Stimulated activated CD8-positive, alpha-beta memory T cell treated with anti-CD3 and anti-CD28 coated beads, Interleukin-4, amount 100 ng/mL, for 4 hours (primary cell): ENCODE measurements at places on chromosomes 6 and 20.

DNA sequence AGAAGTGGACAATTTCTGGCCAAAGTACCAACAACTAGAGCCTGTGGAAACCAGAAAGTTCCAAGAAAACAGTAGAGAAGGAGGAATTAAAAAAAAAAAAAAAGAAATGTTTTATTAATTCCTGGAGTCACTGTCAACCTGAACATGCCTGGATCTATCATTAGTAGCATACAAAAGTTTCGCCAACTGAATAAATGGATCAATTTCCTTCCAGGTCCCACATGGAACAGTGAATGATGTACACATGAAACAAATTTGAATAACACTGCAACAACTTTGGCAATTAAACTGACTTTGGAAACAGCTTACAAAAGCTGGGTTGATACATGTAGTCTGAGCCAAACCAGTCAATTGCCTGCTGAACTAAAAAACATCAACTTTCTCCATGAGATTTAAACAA, 90.0 kb upstream of the HMGCLL1 start:
- no peak for DNase-seq

DNA sequence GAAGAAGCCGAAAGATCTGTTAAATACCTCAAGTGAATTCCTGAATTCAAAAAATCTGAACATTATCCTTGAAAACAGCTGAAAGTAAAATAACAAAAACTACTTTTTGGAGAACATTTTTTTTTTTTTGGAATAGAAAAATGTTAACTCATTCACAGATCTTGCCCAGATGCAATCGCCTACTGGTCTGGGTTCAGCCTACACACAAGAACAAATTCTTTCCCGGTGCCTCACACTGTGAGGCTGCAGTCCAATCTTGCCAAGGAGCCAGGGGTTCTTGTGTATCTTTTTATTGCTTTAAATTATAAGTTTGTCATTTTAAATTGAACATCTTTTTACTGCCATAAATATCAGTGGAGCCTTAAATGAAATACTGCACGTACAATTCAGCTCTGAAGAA, 41.2 kb upstream of the TMEM200A start:
- no peak for DNase-seq

- no peak for DNase-seq
Measured at GRCh38 chr6:51339108-51339507, 520.4 kb downstream of the TFAP2B start.

DNA sequence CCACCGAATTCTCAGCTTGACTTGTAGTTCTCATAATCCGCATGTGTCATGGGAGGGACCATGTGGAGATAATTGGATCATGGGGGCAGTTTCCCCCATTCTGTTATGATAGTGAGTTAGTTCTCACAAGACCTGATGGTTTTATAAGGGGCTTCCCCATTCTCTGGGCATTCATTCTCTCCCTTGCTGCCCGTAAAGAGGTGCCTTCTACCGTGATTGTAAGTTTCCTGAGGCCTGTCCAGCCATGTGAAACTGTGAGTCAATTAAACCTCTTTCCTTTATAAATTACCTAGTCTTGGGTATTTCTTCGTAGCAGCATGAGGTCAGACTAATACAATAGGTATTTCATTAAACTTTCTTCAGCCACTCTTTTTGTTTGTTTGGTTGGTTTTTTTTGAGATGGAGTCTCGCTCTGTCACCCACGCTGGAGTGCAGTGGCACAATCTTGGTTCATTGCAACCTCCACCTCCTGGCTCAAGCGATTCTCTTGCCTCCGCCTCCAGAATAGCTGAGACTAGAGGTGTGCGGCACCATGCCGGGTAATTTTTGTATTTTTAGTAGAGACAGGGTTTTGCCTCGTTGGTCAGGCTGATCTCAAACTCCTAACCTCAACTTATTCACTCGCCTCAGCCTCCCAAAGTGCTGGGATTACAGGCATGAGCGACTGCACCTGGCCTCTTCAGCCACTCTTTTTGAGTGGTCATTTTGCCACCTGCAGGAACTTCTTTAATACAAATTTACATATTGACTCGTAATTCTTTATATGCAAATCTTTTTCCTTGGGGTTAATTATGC, 36.3 kb downstream of the GSTA2 start:
- no peak for DNase-seq

DNA sequence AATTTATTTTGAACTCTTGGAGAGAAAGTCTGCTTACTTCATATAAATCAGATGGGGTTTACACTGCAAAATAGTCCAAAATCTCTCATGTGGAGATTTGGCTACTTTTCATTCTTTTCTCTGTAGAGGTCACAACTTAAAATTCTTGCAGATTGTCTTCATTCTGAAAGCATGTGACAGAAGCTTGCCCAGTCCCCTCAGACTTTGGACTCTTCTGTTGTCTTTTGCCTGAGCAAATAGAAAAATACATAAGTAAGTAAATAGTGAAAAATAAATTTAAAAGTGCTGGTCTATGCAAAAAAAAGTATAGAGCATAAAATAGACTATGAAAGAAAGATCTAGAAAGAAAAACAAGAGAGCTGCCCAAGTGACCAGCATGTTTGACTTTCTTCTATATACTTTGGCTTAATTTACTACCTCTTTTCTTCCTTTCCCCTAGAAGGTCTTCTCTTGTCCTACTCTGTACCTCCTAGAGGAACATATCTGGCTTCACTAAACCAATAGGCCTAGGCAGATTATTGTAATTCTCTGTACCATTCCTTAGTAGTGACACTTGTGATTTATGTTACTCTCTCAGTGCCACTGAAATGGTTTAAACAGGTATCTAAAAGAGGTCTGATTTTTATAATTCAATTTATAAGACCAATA, 260.9 kb downstream of the TENT5A start:
- no peak for DNase-seq

DNA sequence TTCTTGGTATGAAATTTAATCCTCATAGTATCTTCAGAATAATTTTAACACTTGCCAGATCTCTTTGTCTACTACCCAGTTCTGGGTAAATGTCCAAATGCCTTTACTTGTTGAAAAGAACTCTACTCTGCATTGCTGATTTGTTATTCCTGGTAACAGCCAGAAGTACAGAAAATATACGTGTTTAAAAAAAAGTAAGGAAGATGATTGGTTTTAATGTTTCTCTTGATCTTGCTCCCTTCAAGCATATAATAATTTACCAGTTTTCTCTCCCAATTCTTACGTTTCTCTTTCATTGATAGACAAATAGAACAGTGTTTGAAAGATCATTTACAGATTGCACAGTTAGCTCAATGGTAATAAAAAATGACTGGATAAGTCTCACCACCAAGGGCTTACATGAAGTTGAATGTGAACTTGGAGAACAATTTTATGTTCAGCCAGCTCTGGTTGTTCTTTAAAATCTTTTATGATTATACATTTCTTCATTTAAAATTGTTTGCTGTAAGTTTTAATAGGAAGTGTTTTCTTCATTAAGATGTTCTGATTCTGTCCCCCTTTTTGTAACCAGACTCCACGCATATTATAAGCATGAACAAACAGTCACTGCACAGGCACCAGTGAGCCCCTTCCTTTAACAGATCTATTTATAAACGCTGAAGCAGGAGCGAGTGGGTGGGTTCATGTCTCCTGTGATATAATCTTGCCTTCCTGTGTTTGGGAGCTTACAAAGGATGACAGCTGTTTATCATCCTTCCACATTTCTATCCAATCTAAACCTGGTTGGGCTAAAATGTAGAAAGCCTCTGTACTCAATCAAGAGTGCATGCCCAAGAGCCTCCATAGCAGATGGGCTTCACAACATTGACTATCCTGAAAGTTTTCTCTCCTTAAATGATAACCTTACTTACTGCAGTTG, 299.5 kb downstream of the PRL start:
- no peak for DNase-seq

DNA sequence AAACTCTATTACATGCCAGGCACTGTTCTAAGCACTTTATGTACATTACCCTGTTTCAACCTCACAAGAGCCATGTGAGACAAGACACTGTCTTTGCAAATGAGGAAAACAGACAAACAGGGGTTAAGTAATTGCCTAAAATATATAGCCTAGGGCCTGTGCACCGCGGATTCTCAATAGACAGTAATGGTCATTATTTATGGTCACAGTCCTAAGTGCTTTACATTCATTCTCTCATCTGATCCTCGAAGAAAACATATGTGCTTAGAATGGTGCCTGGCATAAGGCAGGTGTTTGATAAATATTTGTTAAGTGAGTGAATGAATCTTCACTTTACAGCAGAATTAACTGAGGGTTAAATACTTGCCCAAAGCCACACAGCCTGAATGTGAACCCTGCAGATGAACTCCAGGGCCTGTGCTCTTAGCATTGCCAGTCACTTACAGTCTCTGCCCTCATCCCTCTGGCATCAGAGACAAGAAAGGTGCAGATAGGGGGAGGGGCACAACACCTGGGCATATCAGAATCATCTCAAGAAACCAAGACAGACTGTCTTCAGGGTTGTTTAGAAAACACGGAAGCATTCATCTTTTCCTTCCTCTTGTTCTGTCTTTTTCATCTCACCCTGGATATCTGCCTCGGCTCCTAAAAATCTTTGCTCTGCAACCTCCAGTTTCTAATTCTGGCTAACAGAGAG, 92.8 kb upstream of the SASH1 start:
- no peak for DNase-seq

GRCh38 chr6:149458806-149459205, 26.0 kb downstream of the ZC3H12D start:
- DNase-seq = no peak

DNA sequence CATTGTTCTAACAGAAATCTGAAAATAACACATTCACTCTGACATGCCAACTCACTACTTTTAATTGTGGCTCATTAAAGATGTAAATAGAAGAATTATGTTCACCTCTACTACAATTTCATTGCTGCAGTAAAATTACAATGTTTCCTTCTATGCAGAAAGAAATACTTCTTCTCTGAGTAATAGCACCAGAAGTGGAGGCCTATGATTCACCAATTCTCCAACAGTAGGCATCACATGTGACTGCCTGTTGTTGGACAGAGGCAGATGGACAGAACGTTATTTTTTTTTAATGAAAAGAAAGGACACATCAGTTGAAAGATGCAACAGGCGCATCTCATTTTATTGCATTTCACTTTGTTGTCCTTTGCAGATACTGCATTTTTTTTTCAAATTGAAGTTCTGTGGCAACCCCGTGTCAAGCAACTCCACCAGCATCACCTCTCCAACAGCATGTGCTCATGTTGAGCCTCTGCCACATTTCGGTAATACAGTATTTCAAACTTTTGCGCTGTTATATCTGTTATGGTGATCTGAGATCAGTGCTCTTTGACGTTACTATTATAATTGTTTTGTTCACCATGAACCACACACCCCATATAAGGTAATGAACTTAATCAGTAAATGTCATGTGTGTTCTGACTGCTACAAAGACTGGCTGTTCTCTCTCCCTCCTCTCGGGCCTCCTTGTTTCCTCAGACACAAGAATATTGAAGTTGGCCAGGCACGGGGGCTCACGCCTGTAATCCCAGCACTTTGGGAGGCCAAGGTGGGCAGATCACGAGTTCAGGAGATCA, 121.4 kb downstream of the ATXN1 start:
- no peak for DNase-seq

DNA sequence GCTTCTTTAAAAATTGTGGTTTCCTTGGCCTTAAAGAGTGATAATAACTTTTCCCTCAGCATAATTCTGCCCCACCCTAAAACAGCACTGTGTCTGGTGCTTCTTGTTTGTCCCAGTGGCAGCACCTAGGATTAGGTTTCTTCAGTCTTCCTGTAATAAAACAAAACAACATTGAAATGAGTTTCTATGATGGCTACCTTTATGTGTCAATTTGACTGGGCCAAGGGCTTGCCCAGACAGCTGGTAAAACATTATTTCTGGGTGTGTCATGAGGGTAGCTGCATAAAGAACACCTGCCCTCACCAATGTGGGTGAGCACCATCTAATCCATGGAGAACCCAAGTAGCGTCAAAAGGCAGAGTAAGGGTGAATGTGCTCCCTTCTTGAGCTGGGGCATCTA, 117.8 kb downstream of the QRSL1 start:
- no peak for DNase-seq

- no peak for DNase-seq
Measured at GRCh38 chr20:39103732-39104131, 141.6 kb downstream of the DHX35 start.

DNA sequence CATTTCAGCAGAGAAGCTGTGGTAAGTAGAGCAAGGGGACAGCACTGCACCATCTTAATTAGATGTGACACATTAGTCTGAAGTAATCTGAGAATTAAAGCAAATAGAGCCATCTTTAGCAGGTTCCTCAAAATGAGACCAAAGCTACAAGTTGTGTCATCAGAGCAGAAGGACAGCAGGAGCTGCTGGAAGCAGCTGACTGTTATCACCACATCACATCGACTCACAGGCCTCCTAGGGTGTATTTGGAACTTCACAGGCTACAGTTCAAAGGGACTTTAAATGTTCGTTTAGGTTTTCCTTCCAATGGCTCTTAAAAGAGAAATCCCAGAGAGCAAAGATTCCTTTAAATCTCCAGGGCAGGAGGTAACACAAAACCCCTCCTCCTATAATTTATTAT, 69.5 kb downstream of the LCA5 start:
- DNase-seq = no peak

- DNase-seq = no peak
Measured at GRCh38 chr6:11598687-11599086, 61.1 kb downstream of the TMEM170B start.

GRCh38 chr6:84908304-84908904, 144.0 kb upstream of the TBX18 start:
- DNase-seq = no peak

GRCh38 chr6:159068904-159069578, 24.2 kb upstream of the TAGAP start:
- DNase-seq = no peak

- DNase-seq = no peak
Measured at GRCh38 chr6:158928068-158928467, 71.9 kb downstream of the RSPH3 start.

DNA sequence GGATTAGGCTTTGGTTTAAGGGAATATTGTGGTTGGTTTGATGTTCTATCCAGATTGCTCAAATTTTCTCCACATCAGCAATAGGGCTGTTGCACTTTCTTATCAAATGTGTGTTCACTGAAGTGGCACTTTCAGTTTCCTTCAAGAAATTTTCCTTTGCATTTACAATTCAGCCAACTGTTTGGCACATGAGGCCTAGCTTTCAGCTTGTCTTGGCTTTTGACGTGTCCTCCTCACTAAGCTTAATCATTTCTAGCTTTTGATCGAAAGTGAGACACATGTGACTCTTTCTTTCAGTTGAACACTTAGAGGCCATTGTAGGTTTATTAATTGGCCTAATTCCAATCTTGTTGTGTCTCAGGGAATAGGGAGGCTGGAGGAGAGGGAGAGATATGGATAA, 104.8 kb downstream of the FLRT3 start:
- DNase-seq = no peak

DNA sequence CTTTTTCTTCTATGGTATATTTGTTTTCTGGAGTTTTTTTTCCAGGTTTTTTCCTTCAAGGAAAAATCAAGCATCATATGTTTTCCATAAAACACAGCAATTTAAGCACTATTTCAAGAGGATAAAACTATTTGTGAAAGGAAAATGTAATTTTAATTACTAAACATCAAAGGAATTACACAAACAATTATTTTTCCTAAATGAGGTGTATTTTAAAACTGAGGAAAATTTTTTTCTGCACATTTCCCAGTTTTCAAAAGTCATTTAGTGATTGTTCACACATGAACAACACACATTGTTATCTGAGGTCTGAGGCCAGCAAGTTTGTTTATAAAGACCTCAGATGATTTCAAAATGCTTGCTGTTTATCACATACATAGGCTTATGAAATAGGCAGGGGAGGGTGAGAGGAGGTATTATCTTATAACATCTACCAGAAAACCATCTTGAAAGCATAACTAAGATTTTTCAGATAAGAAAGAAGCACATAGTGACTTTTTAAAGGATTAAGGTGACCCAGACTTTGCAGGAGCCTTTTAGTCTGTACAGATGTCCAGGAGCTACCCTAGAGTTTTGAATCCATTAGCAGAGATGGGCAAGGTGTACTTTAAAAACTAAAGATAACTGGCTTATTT, 381.6 kb downstream of the GJA1 start:
- no peak for DNase-seq
